Vein endothelial cell (primary cell): ENCODE measurements at places on chromosomes 11 and 22. TPM values are rescaled to one million over a fixed set of nuclear protein-coding genes. Genes with fewer than 3 reads are reported as not detected.

SCGB1D2 gene
- not detected in 2 replicates for total RNA-seq

MPPED1 gene
- total RNA-seq = under 0.01 TPM in 1 of 2 replicates, not detected in the other

VSIG10L2 gene
- not detected in 2 replicates for total RNA-seq

OTOG gene
- not detected in 2 replicates for total RNA-seq

C11orf91 gene
- total RNA-seq = 0.33 TPM in 1 of 2 replicates, not detected in the other

PKNOX2 gene
- total RNA-seq = 0.10 and 0.33 TPM in 2 replicates

SCO2 gene
- 2.9 and 3.2 TPM in 2 replicates for total RNA-seq

OR10G7 gene
- not detected in 2 replicates for total RNA-seq

CHADL gene
- 0.98 and 1.4 TPM in 2 replicates for total RNA-seq
